ENCODE measurements at places on chromosomes 6 and 20. TPM values are rescaled to one million over a fixed set of nuclear protein-coding genes. Genes with fewer than 3 reads are reported as not detected.

BTN1A1 gene
- not detected for polyA plus RNA-seq

ENPP1 gene
- 4.7 TPM for polyA plus RNA-seq

BPIFB4 gene
- polyA plus RNA-seq = 0.12 TPM

MEI4 gene
- polyA plus RNA-seq = 0.41 TPM

SERAC1 gene
- 5.6 TPM for polyA plus RNA-seq

LBP gene
- polyA plus RNA-seq = 8.7 TPM

RNF182 gene
- polyA plus RNA-seq = 0.16 TPM

AVP gene
- 0.25 TPM for polyA plus RNA-seq

OR14J1 gene
- not detected for polyA plus RNA-seq

SCRT2 gene
- polyA plus RNA-seq = not detected

SIRPA gene
- polyA plus RNA-seq = 36.2 TPM

PAK5 gene
- not detected for polyA plus RNA-seq

OPRL1 gene
- 1.1 TPM for polyA plus RNA-seq

RSPH4A gene
- 0.22 TPM for polyA plus RNA-seq

LY6G5C gene
- 2.4 TPM for polyA plus RNA-seq

DOP1A gene
- 5.7 TPM for polyA plus RNA-seq

TREML1 gene
- not detected for polyA plus RNA-seq

RAET1E gene
- polyA plus RNA-seq = 0.56 TPM

IRF4 gene
- polyA plus RNA-seq = 0.40 TPM

RIOK1 gene
- 7.2 TPM for polyA plus RNA-seq

RIPOR3 gene
- polyA plus RNA-seq = 42.7 TPM

CASS4 gene
- polyA plus RNA-seq = 2.0 TPM

LAMA4 gene
- polyA plus RNA-seq = 70.6 TPM

ZBTB12 gene
- 5.2 TPM for polyA plus RNA-seq

COX4I2 gene
- 9.3 TPM for polyA plus RNA-seq

CLPSL1 gene
- polyA plus RNA-seq = not detected

SRMS gene
- not detected for polyA plus RNA-seq

NFS1 gene
- 17.6 TPM for polyA plus RNA-seq

FAM217A gene
- polyA plus RNA-seq = 0.11 TPM

NKX2-4 gene
- not detected for polyA plus RNA-seq

MDFI gene
- polyA plus RNA-seq = 47.3 TPM

TRIM10 gene
- polyA plus RNA-seq = not detected

WFDC11 gene
- not detected for polyA plus RNA-seq

SESN1 gene
- polyA plus RNA-seq = 19.5 TPM

STMND1 gene
- polyA plus RNA-seq = 3.0 TPM

TREML2 gene
- 0.13 TPM for polyA plus RNA-seq

IL20RA gene
- polyA plus RNA-seq = 1.0 TPM

FOXA2 gene
- 2.0 TPM for polyA plus RNA-seq

All from adipose tissue (tissue), 3 donors.